H1 (cell line): ENCODE measurements at places on chromosomes 5 and 9.

DNA sequence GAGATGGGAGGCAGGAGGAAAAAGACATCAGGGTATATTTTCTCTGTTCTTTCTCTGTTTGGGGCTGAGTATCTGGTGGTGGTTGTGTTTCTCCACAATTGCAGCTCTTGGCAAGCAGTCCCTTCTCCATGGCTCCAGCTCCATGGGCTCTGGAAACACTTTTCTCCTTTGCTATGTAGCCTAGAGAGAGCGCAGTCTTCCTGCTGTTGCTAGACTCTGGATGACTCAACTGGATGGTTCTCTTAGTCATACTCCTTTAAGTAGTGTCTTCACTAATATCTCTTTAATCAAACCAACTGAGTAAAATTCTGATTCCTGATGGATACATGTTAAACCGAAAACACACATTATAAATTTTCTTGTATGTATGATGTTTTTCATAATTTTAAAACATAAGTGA lies 3.3 kb upstream of the PLGRKT start:
- DNase-seq: no peak

GRCh38 chr5:164651546-164652275 lies 1146.3 kb downstream of the MAT2B start:
- no peak for DNase-seq

GRCh38 chr9:74639112-74639511 lies 142.0 kb downstream of the RORB start:
- no peak for DNase-seq

DNA sequence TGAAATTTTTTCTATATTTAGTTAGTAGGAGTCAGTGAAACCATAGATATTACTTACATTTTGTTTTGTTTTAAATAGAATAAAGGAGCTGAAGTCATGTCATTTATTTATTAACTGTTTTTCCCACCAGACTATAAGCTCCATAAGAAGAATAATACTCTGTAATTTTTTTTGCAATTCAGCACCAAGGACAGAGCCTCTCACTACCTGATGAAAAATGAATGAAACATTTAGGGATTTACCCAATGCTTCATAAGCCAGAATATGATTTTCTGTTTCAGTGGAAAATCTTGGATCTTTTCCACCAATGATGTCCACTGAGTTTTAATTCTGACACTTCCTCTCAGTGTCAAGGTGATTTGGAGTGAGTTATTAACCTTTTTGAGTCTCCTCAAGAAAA lies 624.9 kb upstream of the GRAMD2B start:
- DNase-seq: no peak

- DNase-seq: no peak
These were observed 9.8 kb downstream of the SAP30L start for GRCh38 chr5:154455585-154455984.

GRCh38 chr9:117516676-117517632 lies 102.1 kb upstream of the ASTN2 start:
- no peak for DNase-seq

- no peak for DNase-seq
These were observed 213.0 kb downstream of the PJA2 start for GRCh38 chr5:109196823-109197160.

GRCh38 chr5:73702951-73703350 lies 77.0 kb downstream of the ARHGEF28 start:
- no peak for DNase-seq

DNA sequence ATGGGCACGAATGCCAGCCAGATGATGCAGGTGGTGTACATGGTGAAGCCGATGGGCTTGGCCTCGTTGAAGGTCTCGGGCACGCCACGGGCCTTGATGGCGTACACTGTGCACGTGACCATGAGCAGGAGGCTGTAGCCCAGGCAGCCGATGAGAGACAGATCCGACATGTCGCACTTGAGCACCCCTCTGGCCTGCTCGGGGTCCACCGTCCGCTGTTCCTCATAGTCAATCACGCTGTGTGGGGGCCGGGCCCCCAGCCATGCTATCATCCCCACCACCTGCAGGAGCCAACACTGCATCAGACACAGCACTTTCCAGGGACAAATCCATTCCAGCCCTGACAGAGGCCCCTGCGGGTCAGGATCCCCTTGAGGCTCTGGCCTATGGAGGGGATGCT lies 12.2 kb downstream of the GRM6 start:
- no peak for DNase-seq

DNA sequence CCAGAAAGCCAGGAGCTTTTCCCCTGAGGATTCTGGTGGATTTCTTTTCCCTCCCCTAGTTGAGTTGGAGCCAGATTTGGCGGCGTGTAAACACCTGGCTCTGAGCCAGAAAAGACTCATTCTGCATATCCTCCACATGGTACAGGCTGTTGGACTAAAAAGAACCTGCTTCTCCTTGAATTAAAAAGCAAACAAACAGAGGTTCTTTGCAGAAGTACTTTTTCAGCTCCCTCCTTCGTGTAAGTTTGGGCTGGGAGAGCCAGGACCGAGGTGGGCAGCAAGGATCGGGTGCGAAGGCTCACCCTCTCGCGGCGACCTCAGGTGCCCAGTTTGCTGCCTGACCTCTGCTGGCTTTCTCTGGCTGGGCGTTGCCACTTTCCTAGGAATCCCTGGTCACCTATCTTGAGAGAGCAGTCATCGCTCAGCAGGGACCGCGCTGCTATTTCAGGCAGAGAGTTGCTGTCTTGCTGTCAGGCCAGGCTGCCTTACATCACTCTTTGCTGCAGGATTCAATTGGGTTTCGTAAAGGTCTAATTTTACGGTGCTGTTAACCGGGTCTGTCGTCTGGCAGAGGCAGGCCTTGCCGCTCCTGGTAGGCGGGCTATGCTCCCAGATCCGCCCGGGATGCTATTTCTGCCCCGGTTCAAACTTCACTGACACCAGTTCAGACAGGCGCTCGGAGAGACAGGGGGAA lies 3.2 kb downstream of the PAPPA start:
- DNase-seq: peak; percentile 67

DNA sequence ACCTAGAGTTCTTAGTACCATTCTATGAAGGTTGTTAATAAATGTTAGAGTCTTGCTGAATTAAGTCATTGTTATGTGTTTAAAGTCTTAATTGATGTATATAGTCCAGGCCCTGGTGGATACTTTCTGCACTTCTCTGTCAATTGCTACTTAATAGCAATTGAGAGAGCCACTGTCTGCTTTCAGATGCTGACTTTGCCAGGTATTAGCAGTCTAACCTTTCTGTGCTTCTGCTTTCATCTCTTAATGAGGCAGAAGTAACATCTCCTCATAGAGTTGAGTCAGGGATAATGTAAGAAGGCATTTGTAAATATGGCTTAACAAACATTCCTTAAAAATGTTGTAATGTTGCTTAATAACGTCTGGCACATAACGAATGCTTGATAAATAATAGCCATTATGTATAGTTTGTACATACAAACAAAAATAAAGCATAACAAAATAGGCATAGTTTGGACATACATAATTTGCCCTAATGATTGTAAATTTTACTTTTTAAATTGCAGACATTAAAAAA lies 28.3 kb downstream of the RASGRF2 start:
- no peak for DNase-seq

- no peak for DNase-seq
These were observed 33.4 kb downstream of the TJP2 start for GRCh38 chr9:69207503-69207902.

- DNase-seq: no peak
These were observed 136.2 kb upstream of the SLC30A5 start for GRCh38 chr5:68957591-68957990.

GRCh38 chr5:137176126-137176525 lies 323.0 kb downstream of the SPOCK1 start:
- no peak for DNase-seq

- no peak for DNase-seq
These were observed 216.1 kb upstream of the RASA1 start for GRCh38 chr5:87051502-87052113.

- DNase-seq: peak; percentile 40
These were observed 51.1 kb downstream of the AHRR start for GRCh38 chr5:372556-372995.

DNA sequence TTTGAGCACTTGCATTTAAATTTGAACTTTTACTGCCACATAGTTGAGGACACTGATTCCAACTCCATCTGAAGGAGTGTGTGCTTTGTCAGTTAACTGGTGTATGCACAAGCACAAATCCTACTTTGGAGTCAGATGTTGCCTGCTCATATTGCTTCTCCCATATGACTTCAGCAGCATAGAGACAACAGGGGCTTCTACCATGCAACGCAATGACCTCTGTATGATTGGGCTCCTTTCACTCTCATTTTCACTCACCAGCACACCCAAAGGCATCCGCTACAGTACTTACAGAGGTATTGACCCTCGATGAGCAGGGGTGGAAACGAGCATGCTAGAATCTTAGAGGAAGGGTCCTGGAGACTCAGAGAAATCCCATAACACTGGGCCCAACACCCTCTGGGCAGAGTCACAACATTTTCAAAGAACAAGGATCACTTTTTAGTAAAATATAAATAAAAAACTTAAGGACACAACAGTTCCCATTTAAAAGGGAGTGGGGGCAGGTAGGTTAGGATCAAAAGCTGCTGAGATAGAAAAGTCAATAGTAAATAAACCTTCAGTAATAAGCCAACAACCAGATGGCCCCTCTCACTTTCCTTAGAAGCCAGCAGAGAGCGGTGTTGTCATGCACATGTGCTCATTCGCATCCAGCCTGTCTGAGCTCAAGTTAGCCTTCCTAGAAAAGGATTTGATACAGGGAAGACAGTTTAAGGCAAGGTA lies 203.8 kb downstream of the SNCAIP start:
- DNase-seq: peak; percentile 50

DNA sequence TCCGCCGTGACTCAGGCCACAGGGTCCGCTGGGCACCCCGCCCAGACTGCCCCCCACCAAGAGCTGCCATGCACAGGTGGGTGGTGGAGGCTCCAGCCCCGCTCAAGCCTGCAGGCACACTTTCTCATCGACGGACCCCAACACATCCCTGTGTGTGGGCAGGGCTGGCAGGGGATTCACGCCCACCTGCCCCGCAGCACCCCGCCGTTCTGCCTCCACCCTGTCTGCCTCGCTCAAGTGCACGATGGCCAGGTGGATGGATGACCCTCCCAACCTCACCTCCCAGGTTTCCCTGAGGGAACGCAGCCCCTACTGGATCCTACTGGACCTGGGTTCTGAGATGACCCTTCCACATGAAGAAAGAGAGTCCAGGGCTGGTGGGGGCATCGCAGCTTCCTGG lies 26.1 kb upstream of the FCN1 start:
- DNase-seq: no peak

- peak; percentile 29 for DNase-seq
These were observed 73.9 kb downstream of the ALDH7A1 start for GRCh38 chr5:126521130-126521529.

GRCh38 chr9:33447799-33448553 lies 583 bp upstream of the AQP3 start:
- no peak for DNase-seq

DNA sequence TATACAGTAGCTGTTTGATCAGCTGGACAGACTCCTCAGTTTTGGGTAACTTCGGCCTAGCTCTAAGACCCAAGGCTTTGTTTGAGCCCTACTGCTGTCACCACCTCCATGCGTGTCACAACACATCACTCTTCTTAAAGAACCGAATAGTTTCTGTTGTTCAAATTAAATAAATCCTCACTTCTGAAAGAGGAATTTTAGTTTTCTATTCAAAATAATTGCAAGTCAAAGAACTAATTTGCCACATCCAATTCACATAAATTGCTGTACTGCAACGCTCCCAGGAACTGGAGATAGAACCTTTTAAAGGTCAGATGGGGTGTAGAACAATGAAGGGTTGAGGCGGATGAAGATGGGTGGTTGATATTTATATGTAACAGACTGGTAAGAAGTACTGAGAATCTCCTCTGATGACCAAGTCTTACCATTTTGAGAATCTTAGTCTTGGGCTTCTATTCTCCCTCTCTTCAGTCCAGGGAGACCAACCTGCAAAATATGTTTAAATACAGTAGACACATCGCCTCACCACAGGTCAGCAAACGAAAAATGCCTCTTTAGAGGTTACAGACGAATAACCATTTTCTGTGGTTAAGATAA lies 1.6 kb downstream of the NREP start:
- DNase-seq: no peak

DNA sequence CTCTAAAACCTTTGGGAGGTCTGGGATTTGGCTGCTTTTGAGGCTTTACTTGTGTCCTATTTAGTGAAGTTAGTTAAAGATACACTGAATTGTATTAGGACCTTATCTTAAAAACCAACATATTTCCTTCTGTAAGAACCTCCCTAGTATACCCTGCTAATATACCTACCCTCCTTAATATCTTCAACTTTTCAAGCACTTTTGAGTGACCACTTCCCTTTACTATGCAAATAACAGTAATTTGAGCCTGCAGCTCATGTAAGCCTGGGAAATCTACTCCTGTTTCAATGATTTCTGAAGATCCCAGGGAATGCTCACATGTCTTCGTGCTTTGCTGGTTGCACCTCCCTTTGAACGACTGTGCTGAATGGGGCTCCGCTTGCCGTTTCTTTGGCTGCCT lies 358.5 kb downstream of the YTHDC2 start:
- DNase-seq: no peak

- no peak for DNase-seq
These were observed 1.3 kb upstream of the LCN12 start for GRCh38 chr9:136950656-136951276.

DNA sequence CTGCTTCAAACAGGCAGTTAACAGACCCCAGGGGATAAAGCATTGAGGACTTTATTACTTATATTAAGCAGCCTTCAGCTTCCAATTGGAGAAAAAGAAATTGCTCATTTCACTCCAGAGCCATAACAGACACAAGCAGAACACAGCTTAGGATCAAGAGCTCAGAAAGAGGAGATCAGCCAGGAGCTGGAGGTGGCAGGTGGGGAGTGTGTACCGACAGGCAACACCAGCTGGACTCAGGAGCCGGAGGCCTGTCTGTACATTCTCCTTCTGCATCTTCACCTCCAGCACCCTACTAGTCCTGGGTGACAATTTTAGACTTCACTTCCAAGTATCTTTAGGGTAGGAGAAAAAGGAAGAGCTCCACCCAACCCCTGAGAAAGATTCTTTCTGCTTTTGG lies 35.8 kb downstream of the NRG2 start:
- DNase-seq: no peak

DNA sequence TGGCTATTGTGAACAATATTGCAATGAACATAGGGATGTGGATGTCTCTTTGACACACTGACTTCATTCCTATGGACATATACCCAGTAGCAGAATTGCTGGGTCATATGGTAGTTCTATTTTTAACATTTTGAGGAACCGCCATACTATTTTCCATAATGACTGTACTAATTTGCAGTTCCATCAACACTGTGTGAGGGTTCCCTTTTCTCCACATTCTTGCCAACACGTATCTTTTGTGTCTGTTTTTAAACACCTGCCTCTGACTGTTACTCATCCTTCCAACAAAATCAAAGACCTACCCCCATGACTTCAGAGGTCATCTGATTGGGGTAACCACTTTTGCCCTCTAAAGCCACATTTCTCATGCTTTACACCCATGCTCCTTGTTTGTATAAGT lies 133.5 kb downstream of the MED27 start:
- no peak for DNase-seq

GRCh38 chr5:125597338-125597737 lies 825.9 kb upstream of the GRAMD2B start:
- no peak for DNase-seq

- DNase-seq: no peak
These were observed 165.6 kb downstream of the PALM2AKAP2 start for GRCh38 chr9:109945573-109945972.

- DNase-seq: no peak
These were observed at the start of gene PCDHGC5 for GRCh38 chr5:141488591-141489561. TSS of gene PCDHGC5 (plus strand) at chr5:141489081. CDS start at chr5:141489241, 160 bp downstream.
